ENCODE measurements at places on chromosomes 5 and 9.

- no peak for DNase-seq
Observed at GRCh38 chr9:16414451-16414850, 456.0 kb downstream of the BNC2 start.

GRCh38 chr5:40877371-40877988, 31.8 kb upstream of the C7 start:
- no peak for DNase-seq

- no peak for DNase-seq
Observed at GRCh38 chr5:44412286-44412685, 23.1 kb upstream of the FGF10 start.

- DNase-seq: no peak
Observed at GRCh38 chr5:308672-309271, 12.7 kb upstream of the AHRR start.

GRCh38 chr5:72752909-72753308, 63.6 kb upstream of the TNPO1 start:
- no peak for DNase-seq

DNA sequence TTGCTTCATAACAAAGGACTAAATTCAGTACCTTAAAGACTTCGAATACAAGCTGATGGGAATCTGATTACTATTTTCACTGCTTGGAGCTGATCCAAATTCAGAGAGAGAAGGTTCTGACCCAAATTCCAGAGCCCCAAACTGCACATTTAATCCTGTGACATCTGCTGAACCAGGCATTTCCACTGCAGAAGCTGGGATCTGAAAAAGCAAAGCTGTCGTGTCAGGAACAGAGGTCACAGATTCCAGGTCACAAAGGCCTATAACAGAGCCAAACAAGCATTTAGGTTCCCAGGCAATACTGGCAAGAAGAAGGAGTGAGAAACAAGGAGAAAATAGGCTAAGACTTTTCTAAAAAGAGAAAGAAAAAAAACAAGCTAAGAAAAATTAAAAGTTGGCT, 105.3 kb downstream of the UBAP2 start:
- DNase-seq: no peak

DNA sequence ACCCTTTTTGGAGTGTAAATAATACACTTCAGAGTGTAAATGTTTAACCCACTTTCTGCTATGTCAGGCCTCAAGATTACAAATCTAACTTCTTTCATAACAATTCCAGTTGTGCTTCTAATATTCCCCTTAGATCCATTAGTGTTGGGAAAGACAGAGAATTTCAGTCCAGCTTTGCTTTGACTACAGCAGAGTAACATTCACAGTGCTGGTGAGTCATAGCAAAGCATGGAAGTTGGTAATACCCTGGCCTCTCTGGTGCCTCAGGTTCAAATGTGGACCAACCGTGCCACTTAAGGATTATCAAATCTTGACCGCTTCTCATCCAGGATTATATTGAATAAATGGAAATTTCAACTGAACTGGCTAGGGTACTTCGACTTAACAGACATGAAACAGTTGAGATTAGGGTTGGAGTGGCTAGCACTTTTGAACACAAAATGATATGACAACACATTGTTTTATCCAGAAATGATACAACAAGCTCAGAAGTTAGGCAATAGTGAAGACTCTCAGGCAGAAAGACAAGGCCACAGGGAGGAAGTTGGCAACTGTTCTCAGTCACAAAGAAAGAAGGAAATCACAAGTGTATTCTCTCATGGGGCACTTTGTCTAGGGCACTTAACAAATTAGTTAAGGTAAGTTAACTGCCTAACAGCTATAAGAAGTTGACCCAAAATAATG, 24.4 kb upstream of the RASA1 start:
- DNase-seq: no peak

DNA sequence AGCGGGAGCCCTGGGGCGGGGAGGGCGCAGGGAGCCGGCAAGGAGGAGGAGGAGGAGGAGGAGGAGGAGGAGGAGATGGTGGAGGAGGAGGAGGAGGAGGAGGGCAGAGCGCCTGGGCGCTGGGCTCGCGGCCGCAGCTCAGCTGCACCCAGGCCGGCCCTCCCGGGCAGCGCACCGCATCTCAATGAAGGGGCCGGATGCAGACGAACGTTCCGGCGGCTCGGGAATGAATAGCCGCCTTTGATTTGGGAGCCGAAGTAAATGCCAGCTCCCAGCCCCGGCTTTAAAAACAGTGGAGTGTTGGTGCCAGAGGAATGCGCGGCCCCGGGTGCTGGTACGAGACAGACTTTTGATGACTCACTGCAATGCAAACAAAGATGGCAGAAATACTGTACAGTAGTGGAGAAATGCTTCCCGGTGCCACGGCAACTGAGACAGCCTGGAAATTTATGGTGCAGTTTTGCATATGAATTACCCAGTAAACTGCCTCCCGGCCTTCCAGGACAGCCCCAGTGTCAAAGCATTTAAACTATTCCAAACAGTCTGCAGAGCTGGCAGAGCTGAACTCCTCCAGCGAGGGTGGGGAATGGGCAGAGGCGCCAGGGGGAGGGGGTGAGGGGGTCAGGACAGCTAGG, 43.1 kb downstream of the NACC2 start:
- peak; percentile 30 for DNase-seq

DNA sequence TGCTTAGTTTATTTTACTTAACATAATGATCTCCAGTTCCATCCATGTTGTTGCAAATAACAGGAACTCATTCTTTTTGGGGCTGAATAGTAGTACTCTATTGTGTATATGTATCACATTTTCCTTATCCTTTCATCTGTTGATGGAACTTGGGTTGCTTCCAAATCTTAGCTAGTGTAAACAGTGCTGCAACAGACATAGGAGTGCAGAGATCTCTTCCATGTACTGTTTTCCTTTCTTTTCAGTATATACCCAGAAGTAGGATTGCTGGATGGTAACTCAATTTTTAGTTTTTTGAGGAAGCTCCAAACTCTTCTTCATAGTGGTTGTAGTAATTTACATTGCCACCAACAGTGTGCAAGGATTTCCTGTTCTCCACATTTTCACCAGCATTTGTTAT, 138.8 kb upstream of the POC5 start:
- DNase-seq: no peak

DNA sequence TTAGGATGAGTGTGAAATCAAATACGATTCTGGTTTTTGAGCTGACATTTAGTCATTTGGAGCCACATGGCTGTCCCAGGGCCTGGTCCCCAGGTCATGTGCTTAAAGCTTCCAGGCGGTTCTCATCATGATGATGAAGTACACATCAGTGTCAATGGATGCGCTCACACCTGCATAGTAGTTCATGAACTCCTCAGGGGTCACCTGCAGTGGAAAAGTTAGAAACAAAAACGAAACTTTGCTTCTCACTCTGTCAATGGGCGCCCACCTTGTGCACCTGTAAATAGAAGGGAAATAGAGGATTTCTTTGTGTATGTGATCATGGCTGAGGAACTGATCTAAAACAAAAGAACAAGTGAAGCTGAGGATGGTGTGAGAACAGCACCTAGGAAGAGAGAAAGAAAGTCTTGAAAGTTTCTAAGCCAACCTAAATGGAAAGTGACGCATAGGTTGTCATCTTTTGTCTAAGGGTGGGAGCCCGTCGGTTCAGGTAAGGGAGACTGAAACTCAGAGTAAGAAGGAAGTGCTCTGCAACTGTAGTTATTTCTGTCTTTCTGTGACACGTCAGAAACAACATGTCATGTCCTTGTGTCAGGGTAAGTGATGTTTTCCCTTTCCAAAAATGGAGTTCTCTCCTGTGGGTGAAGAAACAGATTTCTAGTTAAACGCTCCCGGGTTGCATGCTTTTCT, 33.8 kb downstream of the CAPSL start:
- DNase-seq: no peak

DNA sequence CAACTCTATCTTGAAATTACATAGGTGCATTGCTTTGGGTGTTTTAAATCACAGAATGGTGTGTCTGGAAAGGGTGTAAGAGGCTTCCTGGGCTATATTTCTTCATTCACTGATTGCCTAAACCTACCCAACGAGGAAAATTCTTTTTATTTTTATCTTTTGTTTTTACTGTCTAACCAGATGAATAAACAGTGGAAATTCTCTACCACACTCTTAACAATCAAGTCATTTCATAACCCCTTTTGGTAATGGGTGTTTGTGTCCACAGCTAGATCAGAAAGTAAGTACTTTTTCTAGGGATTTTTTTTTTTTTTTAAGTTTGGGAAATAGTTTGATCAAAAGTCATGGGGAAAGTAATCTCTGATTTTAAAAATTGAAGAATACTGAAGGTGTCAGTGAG, 27.6 kb upstream of the C5orf47 start:
- DNase-seq: no peak

GRCh38 chr5:55817030-55817429, 34.1 kb upstream of the IL31RA start:
- DNase-seq: no peak

DNA sequence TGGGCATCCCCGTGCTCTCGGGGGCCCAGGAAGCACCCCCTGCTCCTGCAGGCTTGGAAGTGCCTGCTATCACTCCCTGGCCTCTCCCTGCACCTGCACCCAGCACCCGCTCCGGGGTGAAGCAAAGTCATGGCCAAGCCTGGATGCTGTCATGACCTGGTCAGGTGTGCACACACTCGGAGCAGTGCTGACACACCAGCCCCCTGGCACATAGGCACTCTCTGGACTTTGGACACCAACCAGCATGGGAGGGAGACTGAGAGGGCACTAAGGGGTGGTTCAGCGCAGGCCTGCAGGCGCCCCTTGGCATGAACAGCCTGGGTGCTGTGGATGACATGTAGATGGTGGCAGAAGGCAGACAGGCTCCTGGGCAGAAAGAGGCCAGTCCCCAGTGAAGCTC, 158.6 kb downstream of the GHR start:
- no peak for DNase-seq

DNA sequence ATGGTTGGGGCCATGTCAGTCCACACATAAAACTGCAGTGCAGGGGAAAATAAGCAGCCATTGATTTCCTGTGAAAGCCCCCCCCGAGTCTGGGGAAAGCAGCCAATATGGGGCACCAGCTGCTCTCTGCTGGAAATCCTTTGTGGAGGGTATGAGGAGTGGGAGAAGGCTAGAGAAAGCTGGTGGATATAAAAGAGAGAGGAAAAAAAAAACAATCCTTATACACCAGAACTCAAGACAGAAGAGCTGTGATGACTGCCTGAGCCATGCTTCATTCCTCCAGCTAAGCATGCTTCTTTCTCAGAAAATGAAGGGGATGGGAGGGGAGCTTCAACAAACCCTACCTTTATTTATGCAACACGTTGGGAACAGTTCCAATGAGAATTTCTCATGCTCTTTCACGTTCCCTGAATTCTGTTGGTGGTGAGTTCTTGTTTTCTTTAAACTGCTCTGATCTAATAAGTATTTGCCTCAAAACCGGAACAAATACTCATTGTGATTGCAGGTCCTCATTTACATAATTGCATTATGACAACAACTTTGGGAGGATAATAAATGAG, 688.0 kb upstream of the SEMA6A start:
- no peak for DNase-seq

- no peak for DNase-seq
Observed at GRCh38 chr9:38700695-38701094, 19.2 kb downstream of the FAM240B start.

- peak; percentile 69 for DNase-seq
Observed at GRCh38 chr5:119343766-119344165, 12.1 kb upstream of the TNFAIP8 start.
